ENCODE measurements at places on chromosomes 12 and 14.

GRCh38 chr12:76272287-76272686 is 75.9 kb downstream of the BBS10 start:
- DNase-seq: peak; percentile 28

DNA sequence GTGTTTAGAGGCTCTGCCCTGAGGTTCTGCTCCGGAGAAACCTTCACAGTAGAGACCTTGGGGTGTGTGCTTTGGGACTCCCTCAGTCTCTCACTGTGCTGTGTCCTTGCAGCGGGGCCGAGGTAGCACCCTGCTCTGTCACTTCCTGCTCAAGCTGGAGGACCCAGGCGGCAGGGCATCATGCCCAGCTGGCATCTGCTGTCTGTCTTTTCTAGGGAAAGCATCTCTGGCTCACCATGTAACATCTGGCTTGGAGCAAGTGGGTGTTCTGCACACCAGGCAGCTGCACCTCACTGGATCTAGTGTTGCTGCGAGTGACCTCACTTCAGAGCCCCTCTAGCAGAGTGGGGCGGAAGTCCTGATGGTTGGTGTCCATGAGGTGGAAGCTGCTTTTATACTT is 124.5 kb downstream of the ESRRB start:
- no peak for DNase-seq

- no peak for DNase-seq
Measured at GRCh38 chr12:119005085-119005484, 23.7 kb downstream of the SRRM4 start.

- DNase-seq: no peak
Measured at GRCh38 chr12:97639702-97640101, 177.1 kb downstream of the RMST start.

GRCh38 chr12:43028826-43029225 is 439.3 kb upstream of the PRICKLE1 start:
- no peak for DNase-seq
